ENCODE measurements at places on chromosomes 12 and 14.

- no peak for DNase-seq
Observed at GRCh38 chr14:55127460-55127951, 1.5 kb upstream of the LGALS3 start.

GRCh38 chr14:105390849-105391500 is 7.4 kb upstream of the TEX22 start:
- DNase-seq: no peak

DNA sequence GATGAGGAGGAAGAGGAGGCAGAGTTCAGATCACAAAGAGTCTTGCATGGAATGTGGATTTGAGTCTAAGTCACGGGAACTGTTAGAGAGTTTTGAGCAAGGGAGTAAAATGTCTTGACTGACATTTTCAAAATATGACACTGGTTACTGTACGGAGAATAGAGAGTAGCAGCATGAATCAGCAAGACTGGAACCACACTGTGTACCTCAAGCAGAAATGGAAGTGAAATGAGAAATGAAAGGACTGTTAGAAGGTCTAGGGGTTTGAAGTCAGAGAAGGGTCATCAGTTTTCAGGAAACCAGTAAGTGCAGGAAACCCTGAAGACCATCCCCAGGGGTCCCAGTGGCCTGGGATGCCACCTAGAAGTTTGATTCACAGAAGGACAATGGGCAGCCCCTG is 236.3 kb downstream of the GALC start:
- no peak for DNase-seq

- no peak for DNase-seq
Observed at GRCh38 chr14:35149239-35149638, 26.9 kb downstream of the PRORP start.

GRCh38 chr14:50871914-50872732 is at the start of gene ABHD12B:
TSS of gene ABHD12B (plus strand) at chr14:50872053. CDS start at chr14:50872175, 122 bp downstream.
- DNase-seq: no peak

GRCh38 chr12:69211160-69211559 is 28.2 kb upstream of the CPSF6 start:
- DNase-seq: no peak

DNA sequence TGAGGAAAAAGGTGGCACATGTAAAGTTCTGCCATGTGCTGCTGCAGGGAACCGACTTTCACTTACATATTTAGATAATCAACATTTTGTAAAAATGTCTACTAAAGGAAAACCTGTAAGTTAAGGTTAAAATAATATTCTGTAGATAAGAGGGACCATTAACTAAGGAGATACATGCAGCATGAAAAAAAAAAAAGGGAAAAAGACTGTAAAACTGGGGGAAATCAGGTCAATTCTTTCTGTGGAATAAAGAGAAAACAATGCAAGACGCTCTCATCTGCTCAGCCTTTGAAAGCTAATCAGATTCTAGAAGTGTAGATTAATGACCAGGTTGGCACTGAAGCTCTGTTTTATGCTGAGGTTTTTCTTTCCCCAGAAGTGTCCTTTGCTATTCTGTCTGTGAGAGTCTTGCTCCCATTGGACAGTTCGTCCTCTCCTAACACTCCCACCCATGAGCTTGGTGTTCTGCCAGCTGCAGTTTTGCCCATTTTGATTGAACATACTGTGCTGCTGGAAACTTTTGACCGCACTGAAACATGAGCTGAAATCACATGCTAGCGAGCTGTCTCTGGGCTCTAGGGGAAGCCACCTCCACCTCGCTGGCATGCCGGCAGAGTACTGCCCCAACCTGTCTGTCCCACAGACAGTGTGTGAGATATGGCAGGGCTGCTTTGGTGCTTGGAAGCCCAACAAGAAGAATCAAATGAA is 39.7 kb downstream of the PPTC7 start:
- no peak for DNase-seq

- DNase-seq: no peak
Observed at GRCh38 chr12:104378427-104378826, 74.9 kb downstream of the EID3 start.

DNA sequence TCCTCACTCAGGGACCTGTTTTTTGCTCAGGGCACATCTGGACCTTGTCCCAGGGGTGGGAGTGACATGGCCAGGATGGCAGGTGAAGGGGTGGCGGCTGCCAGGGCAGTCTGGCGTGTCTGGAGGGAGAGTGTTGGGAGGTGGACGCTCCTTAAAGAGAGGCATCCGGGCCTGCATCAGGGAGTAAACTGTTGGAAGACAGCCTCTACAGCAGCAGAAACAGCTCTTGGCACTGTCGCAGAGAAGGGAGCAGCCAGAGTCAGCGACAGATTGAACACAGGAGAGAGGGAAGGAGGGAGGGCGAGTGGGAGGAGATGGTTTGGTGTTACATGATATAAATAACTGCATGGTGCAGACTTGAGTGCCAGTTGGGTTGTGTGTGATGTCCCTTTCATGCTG is 52.8 kb downstream of the IGF1 start:
- peak; percentile 83 for DNase-seq

- DNase-seq: peak; percentile 3
Observed at GRCh38 chr12:66482351-66483203, 180.3 kb downstream of the HELB start.

DNA sequence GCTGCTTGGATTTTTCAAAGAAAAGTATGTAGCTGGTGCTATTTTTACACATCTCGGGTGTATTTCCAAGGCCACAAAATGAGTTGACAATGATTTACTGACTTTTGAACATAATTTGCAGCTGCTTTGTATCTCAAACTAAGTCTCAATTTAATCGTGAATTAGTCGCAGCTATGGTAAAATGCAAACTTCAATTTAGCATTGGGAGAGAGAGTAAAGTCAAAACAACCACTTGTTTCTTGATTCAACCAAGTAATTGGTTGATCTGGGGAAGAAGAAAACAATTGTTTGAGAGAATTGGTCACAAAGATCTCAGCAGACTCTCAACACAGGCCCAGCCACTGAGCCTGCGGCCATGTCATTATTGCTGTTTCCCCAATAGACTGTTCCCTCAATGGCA is 75.0 kb upstream of the DYRK2 start:
- DNase-seq: no peak

GRCh38 chr12:63326260-63326659 is 175.3 kb upstream of the AVPR1A start:
- no peak for DNase-seq

GRCh38 chr14:75604979-75605851 is 26.8 kb downstream of the FLVCR2 start:
- DNase-seq: no peak

- no peak for DNase-seq
Observed at GRCh38 chr12:122935318-122935717, 30.9 kb downstream of the ABCB9 start.

GRCh38 chr14:83733670-83734069 is 1796.3 kb upstream of the FLRT2 start:
- no peak for DNase-seq

- DNase-seq: no peak
Observed at GRCh38 chr14:86510491-86510890, 980.5 kb downstream of the FLRT2 start.

DNA sequence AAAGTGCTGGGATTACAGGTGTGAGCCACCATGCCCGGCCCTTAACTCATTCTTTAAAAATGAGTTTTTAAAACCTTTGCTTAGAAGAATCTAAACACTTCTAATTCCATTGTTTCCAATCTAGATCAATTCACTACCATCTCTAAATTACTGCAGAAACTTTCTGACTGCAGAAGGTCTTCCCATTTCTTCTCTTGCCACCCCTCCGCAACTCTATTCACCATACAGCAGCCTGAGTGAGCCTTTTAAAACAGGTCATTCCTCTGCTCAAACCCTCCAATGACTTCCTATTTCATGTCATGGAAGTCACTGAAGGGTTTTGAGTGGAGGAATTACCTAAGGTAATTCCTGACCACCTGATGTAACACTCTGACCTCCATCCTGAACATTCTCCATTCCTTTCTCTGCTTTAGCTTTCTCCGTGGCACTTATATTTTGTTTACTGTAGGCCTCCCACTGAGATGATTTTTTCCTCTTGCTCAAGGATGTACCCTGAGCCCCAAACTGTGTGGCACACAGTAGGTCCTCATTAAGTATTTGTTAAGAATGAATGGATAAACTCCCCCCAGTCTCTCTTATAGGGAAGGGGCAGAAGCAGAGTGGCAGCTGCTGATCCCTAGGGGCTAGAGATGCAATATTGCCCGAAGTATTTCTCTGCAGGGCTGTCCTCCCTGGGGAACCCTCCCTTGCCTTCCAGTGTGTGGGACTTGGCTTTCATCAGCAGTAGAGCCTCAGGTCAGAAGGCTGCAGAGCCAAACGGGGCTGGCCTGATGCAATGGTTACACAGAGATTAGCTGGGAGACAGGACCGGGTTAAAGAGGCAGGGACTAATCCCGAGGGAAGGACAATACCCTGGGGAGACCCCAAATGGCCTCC is 1.2 kb downstream of the DDIT3 start:
- DNase-seq: no peak

GRCh38 chr12:447141-447540 is 12.6 kb upstream of the B4GALNT3 start:
- no peak for DNase-seq

- DNase-seq: no peak
Observed at GRCh38 chr12:44777044-44777443, 99.1 kb downstream of the NELL2 start.

DNA sequence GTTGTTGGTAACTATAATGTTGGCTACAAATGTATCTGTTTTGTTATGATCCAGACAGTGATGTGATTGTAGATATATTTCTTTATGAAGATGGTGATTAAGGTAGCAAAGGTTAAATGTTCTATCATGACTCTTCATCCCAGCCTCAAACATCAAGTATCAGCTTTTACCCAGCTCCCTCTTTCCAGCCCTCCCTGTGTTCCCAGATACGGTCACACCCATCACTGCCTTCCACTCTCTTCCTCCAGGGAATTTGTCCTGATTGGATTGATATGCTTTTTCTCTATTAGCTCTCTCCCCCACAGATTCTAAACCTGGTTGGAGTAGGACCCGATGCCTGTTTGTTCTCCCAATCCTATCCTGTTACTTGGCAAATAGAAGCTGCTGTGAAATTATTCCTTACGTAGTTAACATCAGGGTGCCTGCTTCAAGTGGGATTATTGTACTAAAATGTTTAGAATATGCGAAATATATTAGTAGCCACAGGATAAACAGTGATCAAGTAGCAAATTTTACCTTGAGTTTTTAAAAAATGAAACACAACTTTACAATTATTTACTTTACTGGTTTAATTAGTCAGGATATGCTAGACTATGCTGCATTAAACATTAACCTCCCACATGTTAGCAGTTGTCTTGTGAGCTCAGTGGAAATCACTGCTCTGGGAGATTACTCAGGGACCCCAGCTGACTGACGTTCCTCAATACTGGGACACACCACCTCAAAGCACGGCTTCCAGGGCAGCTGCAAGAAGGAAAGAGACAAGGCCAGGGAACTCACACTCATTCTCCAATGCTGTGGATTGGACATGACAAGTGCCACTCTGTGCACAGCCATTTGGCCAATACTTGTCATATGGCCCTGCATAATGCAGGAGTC is 165.3 kb downstream of the ALX1 start:
- DNase-seq: no peak

DNA sequence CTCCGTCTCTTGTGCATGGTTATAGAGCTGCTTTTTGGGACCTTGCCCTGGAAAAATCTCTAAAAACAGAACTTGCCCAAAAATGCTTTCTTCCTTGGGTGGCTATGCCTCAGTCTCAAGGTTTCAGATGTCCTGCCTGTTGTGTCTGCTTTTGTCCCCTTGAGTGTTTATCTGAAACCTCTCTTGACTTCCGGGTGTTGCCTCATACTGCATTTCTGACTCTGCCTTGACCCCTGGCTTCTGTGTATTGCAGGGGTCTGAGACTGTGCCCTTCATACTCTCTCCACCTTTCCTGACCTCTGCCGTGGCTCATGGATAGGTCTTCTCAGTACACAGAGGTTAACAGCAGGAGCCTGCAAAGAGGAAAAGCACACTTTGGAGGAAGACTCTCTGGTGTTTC is 124.8 kb upstream of the NTF3 start:
- no peak for DNase-seq

DNA sequence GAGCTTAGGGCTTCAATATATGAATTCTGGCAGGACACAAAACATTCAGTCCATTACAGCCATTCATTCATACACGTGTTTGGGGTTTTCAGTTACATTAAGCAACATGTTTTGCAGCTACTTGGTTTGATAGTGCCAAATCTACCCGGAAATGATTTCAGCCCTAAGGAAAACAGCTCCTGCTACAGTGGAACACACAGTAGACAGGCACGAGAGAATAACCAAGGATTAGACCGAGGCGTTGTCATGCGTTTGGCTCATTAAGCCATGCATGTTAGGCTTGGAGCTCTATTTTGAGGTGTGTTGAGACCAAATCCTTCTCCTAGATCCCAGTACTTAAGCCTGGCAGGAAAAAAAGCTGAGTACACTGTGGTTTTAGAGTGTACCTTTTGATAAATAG is 177.4 kb downstream of the PRKCH start:
- DNase-seq: no peak

- DNase-seq: no peak
Observed at GRCh38 chr12:6635375-6635855, 344 bp downstream of the LPAR5 start.

- no peak for DNase-seq
Observed at GRCh38 chr14:23125933-23126524, 7.0 kb upstream of the CEBPE start.

GRCh38 chr14:55190906-55191202 is 531 bp downstream of the DLGAP5 start:
- DNase-seq: peak; percentile 40

- no peak for DNase-seq
Observed at GRCh38 chr14:91415794-91416743, 1.6 kb downstream of the CCDC88C start.

GRCh38 chr12:123690191-123690840 is 19.4 kb downstream of the TCTN2 start:
- no peak for DNase-seq

GRCh38 chr14:26525085-26525484 is 72.7 kb downstream of the NOVA1 start:
- no peak for DNase-seq

- DNase-seq: no peak
Observed at GRCh38 chr14:76432827-76433752, 57.2 kb downstream of the ESRRB start.

- no peak for DNase-seq
Observed at GRCh38 chr14:54649056-54649455, 82.1 kb downstream of the SAMD4A start.

GRCh38 chr14:104659764-104660523 is 29.5 kb upstream of the INF2 start:
- DNase-seq: no peak

GRCh38 chr12:47419497-47419896 is 286.3 kb downstream of the RPAP3 start:
- DNase-seq: no peak

Data from NCI-H1694 treated with DMSO at 0.1 percent for 48 hours (cell line).